Keratinocyte (primary cell): ENCODE measurements at places on chromosomes 5 and 9.

GRCh38 chr5:105947461-105947860 lies 1723.3 kb downstream of the EFNA5 start:
- no peak for DNase-seq

DNA sequence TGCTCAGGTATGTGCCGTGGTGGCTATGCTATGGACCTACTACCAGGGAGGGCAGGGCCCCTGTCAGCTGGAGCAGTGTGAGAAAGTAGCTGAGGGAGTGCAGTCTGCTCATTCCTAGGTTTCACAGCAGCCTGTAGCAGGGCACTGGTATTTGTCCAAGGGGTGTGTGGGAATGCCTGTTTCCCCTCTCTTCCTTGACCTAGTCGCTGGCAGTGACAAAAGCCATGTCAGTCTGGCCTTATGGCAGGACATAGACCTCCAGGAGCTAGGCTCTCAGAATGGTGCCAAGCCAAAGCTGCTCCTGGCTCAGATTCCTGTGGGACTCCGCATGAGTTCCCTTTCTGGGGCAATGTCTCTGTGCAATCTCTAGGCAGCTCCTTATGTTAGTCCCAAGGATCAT lies 253.9 kb upstream of the TYRP1 start:
- DNase-seq = no peak

DNA sequence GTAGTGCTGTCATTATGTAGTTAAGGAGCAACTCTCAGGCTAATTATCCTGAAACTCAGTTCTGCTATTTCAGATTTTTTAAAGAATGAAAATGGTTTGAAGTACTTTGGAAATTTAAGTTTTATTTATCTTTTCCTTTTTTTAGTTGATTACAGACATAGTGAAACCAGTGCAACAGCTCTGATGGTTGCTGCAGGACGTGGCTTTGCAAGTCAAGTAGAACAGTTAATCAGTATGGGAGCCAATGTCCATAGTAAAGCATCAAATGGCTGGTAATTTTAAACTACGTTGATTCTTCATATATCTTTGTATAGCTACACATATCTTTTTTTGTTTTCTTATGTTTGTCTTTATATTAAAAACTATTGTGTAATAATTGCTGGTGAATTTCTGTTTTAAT lies 34.9 kb downstream of the YTHDC2 start:
- DNase-seq = no peak

DNA sequence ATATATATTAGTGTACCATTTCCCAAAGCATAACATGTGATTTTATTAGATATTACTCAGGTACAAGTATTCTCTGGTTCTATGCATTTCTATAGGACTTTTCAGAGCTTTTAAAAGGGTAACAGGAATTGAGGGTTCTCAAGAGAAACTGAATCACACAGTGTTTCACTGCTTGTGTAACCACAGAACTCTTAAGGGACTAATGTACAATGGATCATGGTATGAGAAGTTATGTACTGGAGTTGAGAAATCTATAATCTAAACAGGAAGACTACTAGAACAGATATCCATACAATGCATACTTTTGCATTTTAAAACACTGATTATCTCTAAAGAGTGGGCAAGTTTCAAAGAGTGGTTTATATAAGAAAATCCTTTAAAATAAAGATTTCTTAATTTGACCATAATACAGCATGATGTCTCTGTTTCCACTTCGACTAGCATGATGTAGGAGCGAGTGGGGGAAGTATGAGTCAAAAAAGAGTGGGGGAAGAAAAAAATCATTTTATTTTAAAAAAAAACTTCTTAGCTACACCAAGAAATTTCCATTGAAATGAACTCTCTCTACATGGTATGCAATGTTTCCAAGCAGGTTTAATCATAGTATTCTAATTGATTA lies 183.5 kb downstream of the RFX3 start:
- no peak for DNase-seq

GRCh38 chr9:95317119-95317892 lies at the start of gene FANCC:
TSS of gene FANCC (minus strand) at chr9:95317709. CDS start at chr9:95249291, 68,418 bp downstream.
- peak; percentile 36 for DNase-seq

DNA sequence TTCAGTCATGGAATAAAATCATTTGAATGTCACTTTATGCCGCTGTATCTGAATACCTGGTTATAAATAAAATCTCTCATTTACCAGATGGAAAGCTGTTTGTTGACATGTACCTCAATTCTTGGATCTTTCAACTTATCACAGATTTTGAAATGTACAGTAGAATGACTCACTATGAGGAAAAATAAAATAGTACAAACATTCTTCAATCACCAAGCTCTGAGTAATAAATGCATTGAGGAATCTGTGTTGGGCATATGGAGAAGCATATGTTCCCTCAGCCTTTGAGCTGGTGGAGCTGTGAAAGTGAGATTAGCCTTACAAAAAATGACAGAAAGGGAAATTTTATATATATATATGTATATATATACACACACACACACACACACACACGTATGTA lies 175.4 kb downstream of the KIAA0825 start:
- DNase-seq = no peak

- DNase-seq = no peak
Observed at GRCh38 chr5:95808686-95809413, 13.7 kb downstream of the GLRX start.

- DNase-seq = peak; percentile 28
Observed at GRCh38 chr5:80083101-80083890, 48.1 kb downstream of the THBS4 start.

- no peak for DNase-seq
Observed at GRCh38 chr5:149071216-149071615, 8.4 kb upstream of the SH3TC2 start.

DNA sequence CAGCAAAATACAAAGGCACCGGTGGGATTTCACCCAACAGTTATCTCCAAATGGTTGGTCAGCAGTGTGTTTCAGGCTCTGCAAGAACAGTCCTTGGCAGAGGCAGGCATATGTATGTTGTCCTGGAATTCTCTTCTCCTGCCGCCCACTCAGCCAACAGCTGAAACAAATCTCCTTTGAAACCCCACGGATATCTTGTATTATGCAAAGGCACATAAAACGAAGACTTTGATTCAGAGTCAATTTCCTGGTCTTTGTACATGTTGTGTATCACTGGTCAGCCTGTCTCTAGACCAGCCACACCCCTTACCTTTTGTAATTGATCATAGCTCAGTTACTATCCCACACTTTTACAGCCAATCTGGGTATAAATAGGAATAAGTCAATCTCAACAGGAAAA lies 29.2 kb downstream of the FREM1 start:
- DNase-seq = no peak

GRCh38 chr9:127586537-127586936 lies 25.5 kb upstream of the STXBP1 start:
- DNase-seq = no peak

- DNase-seq = peak; percentile 36
Observed at GRCh38 chr5:177494346-177495195, 2.8 kb downstream of the PDLIM7 start.

DNA sequence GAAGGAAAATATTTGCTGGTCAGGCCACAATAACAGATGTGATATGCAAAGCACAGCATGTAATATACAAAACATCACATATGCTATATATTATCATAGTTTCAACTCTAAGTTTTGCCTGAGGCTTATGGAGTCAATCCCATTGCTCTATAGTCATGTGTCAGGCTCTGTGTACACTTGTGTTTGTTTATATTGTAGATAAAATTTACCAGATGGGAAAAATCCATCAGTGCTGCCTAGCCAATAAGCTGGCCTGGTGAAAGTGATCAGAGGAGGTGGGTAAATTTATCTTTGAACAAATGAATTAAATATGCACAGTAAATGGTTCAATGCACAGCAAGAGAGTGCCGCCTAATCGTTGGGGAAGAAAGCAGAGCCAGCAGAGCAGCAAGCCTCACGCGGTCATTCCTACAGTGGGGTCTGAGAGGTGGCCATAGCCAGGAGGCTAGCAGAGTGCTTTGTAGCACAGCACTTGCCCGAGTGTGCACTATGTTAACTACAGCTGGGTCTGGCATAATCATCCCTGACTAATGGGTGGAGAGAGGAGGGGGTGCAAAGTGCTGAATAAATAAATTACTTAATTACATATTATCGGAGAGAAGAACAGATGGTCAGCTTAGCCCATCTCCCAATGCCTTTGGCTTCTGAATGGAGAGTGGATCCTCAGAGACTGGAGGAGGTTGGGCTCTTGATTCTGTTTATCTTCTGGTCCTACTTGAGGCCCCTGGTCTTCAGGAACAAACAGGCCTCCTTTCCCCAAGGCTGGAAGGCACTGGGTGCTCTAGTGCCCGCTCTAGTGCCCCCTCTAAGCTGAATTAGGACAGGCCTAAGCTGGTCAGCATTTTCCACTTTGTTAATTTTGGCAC lies 153.5 kb downstream of the MAT2B start:
- no peak for DNase-seq

DNA sequence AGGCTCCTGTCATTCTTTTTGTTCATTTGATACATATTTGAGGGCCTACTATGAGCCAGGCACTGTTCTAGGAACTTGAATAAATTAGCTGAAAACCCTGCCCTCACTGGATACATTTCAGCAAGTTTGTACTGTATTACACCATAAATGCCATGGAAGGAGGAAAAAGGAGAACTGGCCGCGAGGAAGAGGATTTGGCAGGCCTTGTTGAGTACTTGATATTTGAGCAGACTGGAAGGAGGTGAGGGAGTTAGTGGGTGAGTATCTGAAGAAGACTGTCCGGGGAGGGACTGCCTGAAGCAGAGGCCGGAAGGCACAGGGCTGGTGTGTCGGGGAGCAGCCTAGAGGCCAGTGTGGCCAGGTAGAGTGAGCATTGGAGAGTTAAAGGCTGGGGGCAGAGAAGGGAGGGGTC lies 4.5 kb downstream of the SNX30 start:
- no peak for DNase-seq

- DNase-seq = no peak
Observed at GRCh38 chr5:157342822-157343402, 77.0 kb downstream of the CYFIP2 start.

GRCh38 chr5:134714120-134714519 lies 24.2 kb upstream of the CAMLG start:
- DNase-seq = no peak

GRCh38 chr5:11898-12297 lies 80.1 kb upstream of the PLEKHG4B start:
- no peak for DNase-seq

DNA sequence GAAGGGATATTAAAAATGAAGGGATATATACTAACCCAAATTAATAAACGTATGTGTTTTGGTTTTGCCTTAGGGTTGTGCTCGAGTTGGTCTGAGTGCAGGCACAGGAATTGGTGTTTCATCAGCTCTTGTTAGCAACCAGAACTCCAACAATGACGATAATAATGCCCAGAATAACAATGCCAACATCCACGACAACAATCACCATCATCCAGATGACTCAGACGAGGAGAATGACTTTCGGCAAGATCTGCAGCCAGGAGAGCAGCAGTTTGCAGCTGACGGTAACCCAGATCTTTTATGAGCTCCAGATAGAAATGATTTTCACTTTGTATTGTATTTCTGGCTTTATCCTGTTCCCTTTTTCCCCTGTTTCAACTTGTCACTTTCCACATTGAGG lies 33.2 kb downstream of the FBXO38 start:
- DNase-seq = no peak

DNA sequence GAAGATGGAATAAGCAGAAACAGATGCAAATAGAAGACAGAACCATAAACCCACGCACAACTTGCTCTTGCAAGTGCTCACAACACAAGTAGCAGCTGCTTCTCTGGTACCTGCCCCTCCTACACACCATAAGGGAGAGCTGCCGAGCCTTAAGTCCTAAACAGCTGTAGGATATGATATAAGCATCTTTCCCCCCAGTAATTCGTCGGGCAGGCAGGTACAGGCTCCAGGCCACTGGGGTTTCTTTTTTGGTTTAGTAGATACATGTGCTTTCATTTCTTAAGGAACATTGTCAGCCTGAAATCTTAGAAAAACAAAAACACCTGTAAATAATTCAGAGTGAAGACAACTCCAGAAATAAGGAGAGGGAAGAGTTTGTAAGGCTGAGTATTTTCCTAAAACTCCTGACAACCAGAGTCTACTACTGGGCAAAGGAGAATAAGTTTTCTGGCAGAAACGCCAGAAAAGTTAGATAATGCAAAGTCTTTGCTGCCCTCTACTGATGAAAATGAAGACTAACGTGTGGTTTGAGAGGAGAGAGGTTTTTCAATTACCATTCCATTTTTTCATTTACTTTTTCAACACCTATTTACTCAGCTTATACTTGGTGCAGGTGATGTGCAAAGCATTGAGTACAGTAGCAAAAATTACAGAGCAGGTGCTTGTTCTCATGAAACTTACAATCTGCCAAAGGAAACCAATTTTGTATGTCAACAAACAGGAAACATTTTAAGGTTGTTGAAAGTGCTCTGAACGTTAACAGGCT lies 20.1 kb upstream of the TCERG1 start:
- no peak for DNase-seq

- no peak for DNase-seq
Observed at GRCh38 chr5:886036-886435, 6.6 kb downstream of the BRD9 start.

DNA sequence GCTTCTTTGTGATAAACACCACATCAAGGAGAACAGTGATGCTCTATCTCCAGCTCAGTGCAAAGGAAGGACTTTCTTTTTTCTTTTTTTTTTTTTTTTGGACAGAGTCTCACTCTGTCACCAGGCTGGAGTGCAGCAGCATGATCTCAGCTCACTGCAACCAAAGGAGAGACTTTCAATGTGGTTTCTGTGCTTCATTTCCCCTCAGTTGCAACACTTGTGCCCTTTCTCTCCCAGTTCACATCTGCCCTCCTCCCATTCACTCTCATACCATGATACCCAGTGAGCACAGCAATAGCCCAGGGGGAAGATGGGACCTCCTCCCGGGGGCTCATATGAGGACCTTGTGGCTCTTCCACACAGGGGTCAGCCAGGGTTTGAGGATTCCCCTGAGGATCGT lies 110.0 kb downstream of the MTRR start:
- no peak for DNase-seq

- no peak for DNase-seq
Observed at GRCh38 chr9:36165826-36166167, 3.4 kb upstream of the CCIN start.

DNA sequence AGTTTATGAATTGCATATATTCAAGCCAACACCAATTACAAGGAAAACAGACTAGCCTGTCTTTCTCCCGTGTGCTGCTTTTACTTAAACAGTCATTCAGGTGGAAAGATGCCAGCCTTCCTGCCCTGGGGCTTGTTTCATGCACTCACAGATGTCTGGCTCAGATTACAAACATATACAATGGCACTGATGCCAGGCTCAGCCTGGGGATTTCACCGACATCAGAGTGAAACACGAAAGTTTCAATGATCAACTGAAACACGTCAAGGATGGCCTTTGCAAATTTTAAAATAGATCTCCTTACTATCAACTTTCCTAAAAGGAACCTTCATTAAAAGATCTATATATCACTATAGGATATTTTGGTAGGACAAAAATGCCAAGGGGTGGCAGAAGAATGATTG lies 1576.5 kb downstream of the EFNA5 start:
- peak; percentile 36 for DNase-seq

- no peak for DNase-seq
Observed at GRCh38 chr5:72498284-72498683, 8.9 kb downstream of the ZNF366 start.

DNA sequence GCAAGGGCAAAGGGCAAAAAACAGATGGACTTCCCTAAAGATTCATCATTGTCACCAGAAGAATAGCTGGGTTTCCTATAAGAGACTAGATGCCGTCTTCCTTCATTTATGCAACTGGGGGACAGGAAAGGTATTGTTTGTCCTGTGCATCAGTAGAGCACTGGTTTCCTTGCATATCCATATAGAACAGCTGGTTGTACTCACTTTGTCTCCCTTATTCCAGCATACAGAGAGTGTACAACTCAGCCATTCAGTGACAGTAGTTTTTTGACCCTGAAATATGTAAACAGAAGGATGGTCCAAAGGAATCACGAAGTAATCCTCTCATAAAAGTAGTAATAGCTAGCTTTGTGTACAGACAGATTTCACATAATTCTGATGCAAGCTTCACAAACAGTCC lies 22.5 kb upstream of the MAST4 start:
- DNase-seq = no peak
